ENCODE measurements at places on chromosomes 11 and 22. TPM values are rescaled to one million over a fixed set of nuclear protein-coding genes. Genes with fewer than 3 reads are reported as not detected.

DNA sequence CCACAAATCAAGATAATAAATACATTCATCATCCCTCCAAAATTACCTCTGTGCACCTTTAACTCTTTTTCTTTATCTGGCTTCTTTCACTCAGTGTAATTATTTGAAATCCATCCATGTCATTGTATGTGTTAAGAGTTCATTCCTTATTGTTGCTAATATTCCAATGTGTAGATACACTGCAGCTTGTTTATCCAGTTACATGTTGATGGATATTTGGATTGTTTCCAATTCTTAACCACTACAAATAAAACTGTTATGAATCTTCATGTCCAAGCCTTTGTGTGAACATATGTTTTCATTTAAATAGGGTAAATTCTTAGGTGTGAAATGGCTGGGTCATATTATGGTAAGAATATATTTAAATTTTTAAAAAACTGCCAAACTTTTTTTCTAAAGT, 323.3 kb upstream of the NCAM1 start:
- H3K36me3 ChIP-seq = no peaks in the 10 kb centered on the region
- no peak overlapping the region for H3K4me3 ChIP-seq
- H3K27ac ChIP-seq = no peak overlapping the region
- DNase-seq = no peak

- H3K4me3 ChIP-seq = no peak overlapping the region
- no peak overlapping the region for H3K27ac ChIP-seq
- H3K4me1 ChIP-seq = no peaks in the 10 kb centered on the region
- no peaks in the 10 kb centered on the region for H3K36me3 ChIP-seq
- no peaks in the 10 kb centered on the region for H3K27me3 ChIP-seq
Measured at GRCh38 chr22:49259839-49260615, 567.6 kb downstream of the BRD1 start.

GRCh38 chr22:25025491-25026400, 73.2 kb downstream of the KIAA1671 start:
- peak overlapping the region; percentile 70 for H3K27ac ChIP-seq
- H3K36me3 ChIP-seq = no peaks in the 10 kb centered on the region
- DNase-seq = no peak
- H3K4me1 ChIP-seq = peaks cover 48% of the 10 kb centered on the region
- H3K4me3 ChIP-seq = no peak overlapping the region
- no peaks in the 10 kb centered on the region for H3K27me3 ChIP-seq

DNA sequence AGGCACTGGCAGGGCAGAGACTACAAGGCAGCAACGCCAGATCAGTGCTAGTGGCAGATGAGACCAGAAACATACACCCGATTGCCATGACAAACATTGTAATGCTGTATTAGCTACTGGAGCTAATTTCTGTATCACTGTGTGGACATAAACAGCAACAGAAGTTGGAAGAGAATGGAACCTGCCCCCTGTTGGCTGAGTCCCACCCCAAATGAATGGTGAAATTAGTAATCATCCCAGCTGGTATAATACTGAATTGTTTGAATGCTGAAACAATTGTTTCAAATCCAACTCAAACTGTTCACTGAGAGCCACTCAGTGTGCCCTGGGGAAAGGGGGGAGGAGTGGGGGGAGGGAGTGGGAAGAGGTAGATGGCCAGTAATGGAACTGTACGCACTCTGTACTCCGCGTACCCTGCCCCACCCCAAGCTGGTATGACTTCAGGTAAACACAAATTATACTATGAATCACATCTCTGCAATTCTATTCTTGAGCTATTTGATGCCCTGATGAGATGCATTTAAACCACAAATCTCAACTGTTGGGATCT, 11.2 kb upstream of the BIRC3 start:
- no peak for DNase-seq
- H3K36me3 ChIP-seq = no peaks in the 10 kb centered on the region
- H3K27ac ChIP-seq = peak overlapping the region; percentile 7
- no peaks in the 10 kb centered on the region for H3K27me3 ChIP-seq

GRCh38 chr22:30088468-30088867, 8.2 kb downstream of the HORMAD2 start:
- H3K27ac ChIP-seq = peak overlapping the region; percentile 22
- DNase-seq = no peak
- H3K4me1 ChIP-seq = no peaks in the 10 kb centered on the region
- no peaks in the 10 kb centered on the region for H3K36me3 ChIP-seq

DNA sequence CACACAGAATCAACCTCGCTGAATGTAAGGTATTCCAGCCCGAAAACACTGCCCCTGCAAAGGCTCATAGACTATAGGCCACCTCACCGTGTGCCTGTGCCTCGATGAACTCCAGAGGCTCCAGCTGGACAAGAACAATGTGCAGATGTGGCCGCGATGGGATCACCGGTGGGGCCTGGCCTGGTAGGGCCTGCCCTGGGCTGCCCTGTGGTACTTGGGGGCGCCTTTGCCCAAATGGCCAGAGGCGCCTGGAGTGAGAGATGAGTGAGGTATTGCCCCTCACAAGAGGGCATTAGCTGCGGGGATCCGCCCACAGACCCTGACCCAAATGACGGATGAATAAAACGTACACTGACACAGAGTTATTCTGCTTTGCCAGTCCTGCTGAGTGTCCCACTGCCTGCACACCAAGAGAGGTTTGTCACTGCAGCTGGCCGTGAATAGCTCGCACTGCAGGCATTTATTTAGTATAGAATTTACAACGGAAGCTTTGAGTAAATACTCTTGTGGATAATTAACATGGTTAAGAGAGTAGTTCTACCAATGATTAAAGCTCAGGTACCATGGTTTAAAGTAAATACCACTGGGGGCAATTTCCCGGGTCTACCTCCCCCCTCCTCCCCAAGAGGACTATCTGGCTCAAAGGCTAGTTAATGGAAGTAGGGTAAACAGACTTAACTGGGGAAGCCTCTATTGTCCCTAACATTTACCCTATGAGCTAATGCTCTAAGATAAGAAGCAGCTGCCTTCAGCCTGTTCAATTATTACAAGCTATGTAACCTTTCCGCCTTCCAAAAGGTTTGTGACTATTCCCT, 101.1 kb upstream of the IGLL5 start:
- H3K4me1 ChIP-seq = no peaks in the 10 kb centered on the region
- H3K27ac ChIP-seq = no peak overlapping the region
- no peak overlapping the region for H3K4me3 ChIP-seq
- DNase-seq = no peak

- no peaks in the 10 kb centered on the region for H3K27me3 ChIP-seq
- H3K36me3 ChIP-seq = no peaks in the 10 kb centered on the region
- H3K4me3 ChIP-seq = no peak overlapping the region
- no peak for DNase-seq
Measured at GRCh38 chr11:120392793-120393192, 56.6 kb downstream of the ARHGEF12 start.

GRCh38 chr22:30277547-30278344, 11.1 kb upstream of the OSM start:
- H3K27me3 ChIP-seq = no peaks in the 10 kb centered on the region
- H3K4me3 ChIP-seq = no peak overlapping the region
- H3K27ac ChIP-seq = peak overlapping the region; percentile 55

GRCh38 chr22:25623310-25623734, 58.8 kb downstream of the GRK3 start:
- no peaks in the 10 kb centered on the region for H3K36me3 ChIP-seq
- DNase-seq = no peak
- no peak overlapping the region for H3K4me3 ChIP-seq
- H3K4me1 ChIP-seq = peaks cover 14% of the 10 kb centered on the region
- no peak overlapping the region for H3K27ac ChIP-seq

- no peaks in the 10 kb centered on the region for H3K36me3 ChIP-seq
- no peak overlapping the region for H3K4me3 ChIP-seq
- DNase-seq = no peak
- no peaks in the 10 kb centered on the region for H3K27me3 ChIP-seq
- H3K4me1 ChIP-seq = no peaks in the 10 kb centered on the region
Measured at GRCh38 chr11:131978351-131978750, 607.9 kb downstream of the NTM start.

DNA sequence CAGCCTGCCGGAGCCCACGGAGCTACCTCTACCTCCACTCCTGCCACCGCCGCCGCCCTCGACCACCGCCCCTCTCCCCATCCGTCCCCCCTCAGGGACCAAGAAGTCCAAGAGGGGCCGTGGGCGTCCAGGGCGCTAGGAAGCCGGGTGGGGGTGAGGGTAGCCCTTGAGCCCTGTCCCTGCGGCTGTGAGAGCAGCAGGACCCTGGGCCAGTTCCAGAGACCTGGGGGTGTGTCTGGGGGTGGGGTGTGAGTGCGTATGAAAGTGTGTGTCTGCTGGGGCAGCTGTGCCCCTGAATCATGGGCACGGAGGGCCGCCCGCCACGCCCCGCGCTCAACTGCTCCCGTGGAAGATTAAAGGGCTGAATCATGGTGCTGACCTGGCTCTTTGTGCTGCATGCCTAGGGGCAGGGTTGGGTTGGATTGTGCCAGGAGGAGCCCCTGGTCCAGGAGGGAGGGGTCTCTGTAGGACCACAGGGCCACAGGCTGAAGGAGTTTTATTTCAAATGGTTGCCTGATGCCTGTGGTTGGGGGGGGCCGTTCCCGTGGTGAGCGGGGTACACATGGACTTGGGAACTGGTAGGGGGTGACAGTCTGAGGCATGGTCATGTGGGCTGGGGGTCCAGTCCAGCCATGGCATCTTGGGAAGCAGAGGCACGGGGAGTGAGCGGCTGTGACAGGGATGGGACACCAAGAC, 2.3 kb downstream of the PTPRCAP start:
- no peak overlapping the region for H3K27ac ChIP-seq
- no peak for DNase-seq
- peaks cover 39% of the 10 kb centered on the region for H3K4me1 ChIP-seq
- H3K36me3 ChIP-seq = peaks cover 52% of the 10 kb centered on the region

DNA sequence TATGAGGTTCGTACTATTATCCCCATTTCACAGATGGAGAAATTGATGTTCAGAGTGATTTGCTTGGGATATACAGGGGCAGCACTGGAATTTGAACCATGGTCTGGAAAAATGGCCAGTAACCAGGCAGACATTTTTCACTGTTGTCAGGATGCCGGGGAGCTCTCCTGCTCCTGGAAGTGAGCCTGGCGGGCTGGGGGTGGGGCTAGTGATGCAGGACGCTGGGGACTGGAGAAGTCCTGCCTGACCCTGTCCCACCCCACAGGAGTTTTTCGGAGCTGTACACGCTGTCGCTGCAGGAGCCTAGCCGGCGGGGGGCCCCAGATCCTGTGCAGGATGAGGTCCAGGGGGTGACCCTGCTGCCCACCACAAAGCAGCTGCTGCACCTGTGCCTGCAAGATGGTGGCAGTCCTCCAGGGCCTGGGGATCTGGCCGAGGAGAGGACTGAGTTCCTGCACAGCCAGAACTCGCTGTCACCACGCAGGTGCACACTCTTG, 11.1 kb downstream of the SIPA1 start:
- H3K4me1 ChIP-seq = peaks cover 54% of the 10 kb centered on the region
- H3K27me3 ChIP-seq = no peaks in the 10 kb centered on the region
- DNase-seq = no peak
- no peaks in the 10 kb centered on the region for H3K36me3 ChIP-seq

- no peaks in the 10 kb centered on the region for H3K27me3 ChIP-seq
- no peak for DNase-seq
- H3K27ac ChIP-seq = no peak overlapping the region
Measured at GRCh38 chr11:57946628-57947027, 77.1 kb upstream of the OR9Q1 start.

DNA sequence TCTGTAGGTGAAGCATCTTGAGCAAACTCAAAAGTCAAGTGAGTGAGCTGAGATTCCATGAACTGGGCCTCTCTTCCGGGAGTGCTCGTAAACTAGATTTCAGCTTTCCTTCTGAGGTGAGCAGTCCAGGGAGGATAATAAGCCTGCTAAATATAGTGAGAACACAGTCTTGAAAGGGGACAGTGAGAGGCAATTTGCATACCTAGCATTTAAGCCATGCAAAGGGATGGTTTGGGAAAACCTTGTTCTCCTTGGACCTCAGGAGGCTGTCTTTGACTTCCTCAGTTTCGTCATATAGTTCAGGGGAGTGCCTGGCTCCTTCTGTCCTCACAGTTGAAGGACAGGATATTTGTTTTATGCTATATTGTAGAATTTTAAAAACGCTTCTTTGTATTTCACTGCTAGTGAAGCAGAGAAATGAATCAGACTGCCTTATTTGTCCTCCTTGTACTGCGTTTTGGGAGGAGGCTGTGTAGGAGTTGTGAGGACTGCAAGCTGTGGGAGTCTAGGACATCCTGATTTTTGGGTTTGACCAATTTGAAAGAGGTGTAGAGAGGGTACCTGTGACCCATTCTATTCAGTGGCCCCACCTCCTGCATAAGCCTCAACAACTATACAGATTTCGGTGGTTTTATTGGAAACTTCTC, 11.0 kb upstream of the SORL1-AS1 start:
- no peaks in the 10 kb centered on the region for H3K27me3 ChIP-seq
- H3K36me3 ChIP-seq = no peaks in the 10 kb centered on the region
- H3K4me3 ChIP-seq = no peak overlapping the region
- H3K4me1 ChIP-seq = peaks cover 48% of the 10 kb centered on the region
- H3K27ac ChIP-seq = peak overlapping the region; percentile 82

DNA sequence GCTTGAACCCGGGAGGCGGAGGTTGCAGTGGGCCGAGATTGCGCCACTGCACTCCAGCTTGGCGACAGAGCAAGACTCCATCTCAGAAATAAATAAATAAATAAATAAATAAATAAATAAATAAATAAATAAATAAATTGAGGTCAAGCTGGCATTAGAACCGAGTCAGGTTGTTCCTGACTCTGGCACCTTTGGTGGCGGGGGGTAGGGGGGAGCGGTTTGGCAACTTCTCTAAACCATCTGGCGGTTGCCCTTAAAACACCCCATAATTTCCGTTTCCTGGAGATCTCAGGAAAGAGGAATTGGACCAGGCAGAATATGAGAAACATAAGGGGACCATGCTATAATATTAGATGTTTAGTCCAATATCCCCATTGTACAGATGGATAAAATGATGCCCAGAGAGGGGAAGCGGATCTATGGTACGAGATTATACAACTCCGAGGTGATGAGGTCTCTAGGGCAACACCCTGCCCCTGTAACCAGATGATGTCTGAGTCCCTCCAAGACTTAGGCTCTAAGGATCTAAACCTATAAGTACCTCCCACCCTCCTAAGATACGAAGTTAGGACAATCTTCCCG, 785 bp downstream of the CLPB start:
- H3K27ac ChIP-seq = peak overlapping the region; percentile 83
- peak overlapping the region; percentile 68 for H3K4me3 ChIP-seq
- H3K27me3 ChIP-seq = no peaks in the 10 kb centered on the region
- DNase-seq = no peak
- H3K4me1 ChIP-seq = peaks cover 17% of the 10 kb centered on the region

The KCNK7 gene
- 12.0 TPM for total RNA-seq

The GSTP1 gene
- total RNA-seq = 2,739 TPM

The OR51F2 gene
- total RNA-seq = not detected

The HTR3A gene
- not detected for total RNA-seq

The TRIM68 gene
- 9.6 TPM for total RNA-seq

The NXPE1 gene
- total RNA-seq = not detected

The NFAM1 gene
- 1.7 TPM for total RNA-seq

The ANO5 gene
- 1.2 TPM for total RNA-seq

The OR10D3 gene
- total RNA-seq = not detected

The SDHD gene
- 121 TPM for total RNA-seq

The LIF gene
- 0.49 TPM for total RNA-seq

The ANO3 gene
- not detected for total RNA-seq

The SAA1 gene
- total RNA-seq = 60.4 TPM

The NNMT gene
- total RNA-seq = 898 TPM

The INS gene
- not detected for total RNA-seq

The CNTF gene
- total RNA-seq = not detected

Measured in vagina (tissue), 2 donors.